GOT3 (cell line): ENCODE measurements at places on chromosomes 2 and 18.

DNA sequence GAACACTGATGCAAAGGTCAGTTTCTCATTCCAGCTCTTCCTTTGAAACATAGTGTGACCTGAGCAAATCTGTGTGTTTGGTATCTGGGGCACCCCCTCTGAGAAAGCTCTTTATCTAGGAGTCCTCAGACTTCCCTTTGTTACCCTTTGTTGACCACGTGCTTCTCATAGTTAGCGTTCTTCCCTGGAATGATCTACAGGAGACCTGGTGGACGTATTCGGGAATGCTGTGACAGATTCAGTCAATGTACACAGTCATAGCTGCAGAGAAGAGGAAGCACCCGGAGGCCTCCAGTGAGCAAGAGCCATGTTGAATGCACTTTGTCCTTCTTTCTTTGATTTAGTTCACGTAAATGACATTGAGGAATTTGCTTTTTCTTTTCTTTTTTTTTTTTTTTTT is 10.7 kb upstream of the CHMP1B start:
- DNase-seq = no peak

GRCh38 chr2:75503048-75503607 is 57.6 kb downstream of the EVA1A start:
- DNase-seq = no peak

DNA sequence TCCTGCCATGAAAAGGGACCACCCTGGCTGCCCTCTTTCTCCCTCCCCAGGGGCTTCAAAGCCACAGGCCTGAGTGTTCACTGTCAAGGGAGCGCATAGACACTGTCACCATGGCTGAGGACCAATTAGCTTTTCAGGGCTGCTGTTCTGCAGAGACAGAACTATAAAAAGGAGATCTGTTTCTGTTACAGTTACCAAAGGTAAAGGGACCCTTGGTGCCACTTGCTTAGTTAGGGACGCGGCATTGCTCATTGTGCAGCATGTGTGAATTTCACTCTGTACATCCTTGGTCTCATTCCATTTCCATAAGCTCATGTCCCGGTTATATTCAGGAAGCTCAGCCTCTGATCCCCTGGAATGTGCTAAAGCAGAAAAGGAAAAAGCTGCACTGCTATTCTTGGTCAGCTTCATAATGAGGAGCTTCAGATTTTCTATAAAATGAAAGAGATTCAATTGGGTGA is 55.5 kb upstream of the RNF152 start:
- no peak for DNase-seq

DNA sequence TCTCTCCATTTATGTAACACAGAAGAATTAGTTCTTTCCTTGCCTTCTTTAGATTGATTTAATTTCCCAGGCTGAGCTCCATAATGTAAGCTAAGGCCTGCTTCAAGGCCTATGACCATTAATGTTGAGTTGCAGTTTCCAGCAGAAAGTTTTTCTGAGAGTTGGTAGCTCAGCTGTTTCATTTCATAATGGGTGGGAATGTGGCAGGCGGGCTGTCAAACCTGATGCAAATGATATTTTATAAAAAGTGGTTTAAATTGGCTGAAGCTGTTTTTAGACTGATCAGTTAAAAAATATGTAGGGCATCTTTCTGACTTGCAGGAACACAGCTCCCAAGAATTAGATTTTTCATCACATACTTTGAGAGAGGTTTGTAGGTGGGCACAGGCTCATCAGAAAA is 40.4 kb upstream of the FSHR start:
- DNase-seq = no peak
